SK-N-DZ (cell line): ENCODE measurements at places on chromosomes 16 and 17.

DNA sequence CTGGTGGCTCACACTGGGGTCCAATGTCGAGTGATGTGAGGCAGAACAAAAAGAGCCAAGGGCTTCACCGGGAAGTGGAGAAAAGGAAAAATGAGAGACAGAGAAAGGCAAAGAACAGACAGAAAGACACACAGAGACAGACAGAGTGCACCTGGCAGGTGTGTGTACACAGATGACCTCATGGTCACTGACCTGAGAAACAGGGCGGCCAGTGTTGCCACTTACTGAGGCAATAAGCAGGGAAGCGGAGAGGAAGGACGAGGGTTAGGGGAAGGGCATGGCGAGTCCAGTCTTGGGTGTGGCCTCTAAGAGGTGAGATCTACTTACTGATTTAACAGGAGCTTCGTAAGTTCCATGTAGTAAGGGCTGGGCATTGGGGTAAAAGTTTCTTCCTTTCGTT lies 7.5 kb downstream of the GINS2 start:
- no peak for DNase-seq

- no peak for DNase-seq
These were observed 1.4 kb downstream of the PLD2 start for GRCh38 chr17:4808378-4808767.

GRCh38 chr17:50534222-50534978 lies 1.9 kb downstream of the EPN3 start:
- no peak for DNase-seq

DNA sequence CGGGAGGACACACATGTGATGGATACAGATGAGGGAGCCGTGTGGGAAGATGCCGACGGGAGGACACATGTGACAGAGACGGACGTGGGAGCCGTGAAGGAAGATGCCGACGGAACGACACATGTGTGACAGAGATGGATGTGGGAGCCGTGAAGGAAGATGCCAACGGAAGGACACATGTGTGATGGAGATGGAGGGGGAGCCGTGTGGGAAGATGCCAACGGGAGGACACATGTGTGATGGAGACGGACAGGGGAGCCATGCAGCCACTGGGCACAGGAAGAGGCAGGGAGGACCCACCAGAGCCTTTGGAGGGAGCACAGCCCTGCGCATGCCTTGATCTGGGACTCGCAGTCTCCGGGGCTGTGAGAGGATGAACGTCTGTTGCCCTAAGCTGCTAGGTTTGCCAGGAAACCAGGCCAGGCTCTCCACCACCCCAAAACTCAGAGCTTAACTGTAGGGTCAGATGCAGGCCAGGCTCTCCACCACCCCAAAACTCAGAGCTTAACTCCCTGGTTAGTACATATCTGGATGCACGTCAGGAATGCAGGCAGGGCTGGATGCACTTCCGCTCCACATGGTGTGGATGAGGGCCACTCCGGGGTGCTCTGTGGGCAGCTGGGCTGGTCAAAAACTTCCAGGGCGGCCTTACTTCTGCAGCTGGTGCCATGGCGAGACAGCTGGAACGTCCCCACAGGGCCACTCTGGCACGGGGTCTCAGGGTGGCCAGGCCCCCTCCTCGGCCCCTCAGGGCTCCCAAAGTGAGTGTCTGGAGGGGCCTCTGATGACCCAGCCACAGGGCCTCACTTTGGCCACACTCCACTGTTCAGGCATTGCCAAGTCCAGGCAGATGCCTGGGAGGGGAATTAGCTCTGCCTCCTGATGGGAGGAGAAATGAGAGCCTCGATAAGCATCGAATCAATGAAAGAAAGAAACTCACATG lies 47.7 kb upstream of the ZNF469 start:
- no peak for DNase-seq
